MCF 10A (cell line): ENCODE measurements at places on chromosomes 11 and 22.

- DNase-seq = peak; percentile 65
These were observed 104.7 kb downstream of the KIAA1671 start for GRCh38 chr22:25057013-25057881.

DNA sequence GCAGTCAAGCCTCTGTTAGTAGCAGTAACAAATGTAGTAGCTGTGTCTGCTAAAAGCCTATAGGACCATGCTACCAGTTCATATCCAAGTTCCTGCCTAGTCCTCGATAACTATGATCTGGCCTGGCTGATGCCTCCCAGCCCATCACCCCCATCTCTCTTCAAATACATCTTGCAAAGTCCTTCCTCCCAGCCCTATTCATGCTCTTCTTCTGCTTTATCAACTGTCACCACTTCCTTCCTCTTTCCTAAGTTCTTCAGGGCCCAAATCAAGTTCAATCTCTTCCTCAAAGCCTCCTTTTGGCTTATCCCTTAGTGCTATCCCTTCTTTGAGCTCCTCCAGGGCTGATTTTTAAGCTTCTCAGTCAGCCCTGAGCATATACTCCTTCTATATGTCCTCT lies 150.9 kb upstream of the THY1 start:
- DNase-seq = no peak

- no peak for DNase-seq
These were observed 61.8 kb upstream of the ADA2 start for GRCh38 chr22:17281026-17281425.

- DNase-seq = no peak
These were observed 20.3 kb upstream of the APLP2 start for GRCh38 chr11:130049328-130049771.

GRCh38 chr11:68118706-68119448 lies 2.3 kb downstream of the CHKA start:
- DNase-seq = no peak

DNA sequence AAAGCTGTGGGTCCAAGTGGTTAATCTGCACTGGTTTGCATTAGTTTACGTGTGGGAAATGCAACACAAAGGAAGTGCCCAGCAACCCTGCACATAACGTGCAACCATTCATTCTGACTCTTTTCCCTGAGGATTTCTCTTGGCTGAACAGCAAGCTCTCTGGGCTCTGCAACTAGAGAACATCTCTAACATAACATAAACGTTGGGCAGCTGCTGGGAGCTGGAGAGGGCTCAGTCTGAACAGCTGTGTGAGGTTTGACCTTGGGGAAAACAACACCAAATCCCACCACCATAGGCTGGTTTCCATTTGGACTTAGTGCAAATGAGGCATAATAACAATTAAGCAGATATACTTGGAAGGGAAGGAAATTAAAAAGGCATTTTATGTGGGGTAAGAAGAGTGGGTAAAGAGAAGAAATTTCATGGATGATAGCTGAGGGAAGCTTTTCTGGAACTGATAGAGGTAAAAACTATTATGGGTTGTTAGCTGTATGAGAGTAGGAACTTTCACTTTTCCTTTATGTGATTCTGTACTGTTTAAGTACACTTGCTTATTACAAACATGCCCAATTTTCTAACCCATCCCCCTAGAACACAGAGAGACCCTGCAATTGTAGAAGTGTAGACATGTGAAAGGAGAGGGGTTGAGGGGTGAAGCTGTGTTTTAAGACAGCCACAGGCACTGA lies 76.2 kb downstream of the SNX19 start:
- DNase-seq = no peak

DNA sequence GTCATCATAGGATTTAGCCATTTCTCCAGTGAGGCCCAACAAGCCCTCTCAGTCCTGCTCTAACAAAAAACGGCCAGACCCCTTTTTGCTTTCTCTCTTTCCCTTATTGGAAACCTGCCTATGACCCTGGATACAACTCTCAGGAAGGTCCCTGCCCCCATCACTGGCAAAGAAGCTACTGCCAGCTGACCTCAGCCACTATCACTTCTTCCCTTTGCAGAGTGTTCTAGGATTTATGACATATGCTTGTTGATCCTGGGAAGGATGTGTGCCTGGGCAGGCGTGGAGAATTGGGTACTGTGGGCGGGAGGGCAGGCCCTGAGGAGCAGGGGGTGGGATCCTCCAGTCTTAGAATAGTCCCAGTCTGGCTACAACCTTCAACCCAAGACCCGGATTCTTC lies 7.5 kb downstream of the PGAP2 start:
- no peak for DNase-seq

DNA sequence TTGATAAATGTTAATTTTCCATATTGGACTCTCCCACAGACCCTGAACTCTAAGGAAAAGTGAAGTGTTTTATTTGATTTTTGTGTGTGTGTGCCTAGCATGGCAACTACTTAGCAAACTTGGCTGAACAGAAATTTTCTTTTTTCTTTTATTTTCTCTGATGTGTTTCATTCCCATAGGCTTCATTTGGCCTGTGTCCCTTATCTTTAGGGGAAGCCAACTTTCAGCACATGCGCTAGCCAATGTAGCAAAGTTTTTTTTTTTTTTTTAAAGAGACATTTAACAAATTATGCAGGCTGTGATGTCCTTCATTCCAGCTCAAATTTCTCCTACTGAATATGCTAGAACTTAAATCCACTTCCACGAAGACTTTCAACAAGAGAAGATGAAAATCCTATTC lies 14.2 kb downstream of the TCF20 start:
- no peak for DNase-seq

DNA sequence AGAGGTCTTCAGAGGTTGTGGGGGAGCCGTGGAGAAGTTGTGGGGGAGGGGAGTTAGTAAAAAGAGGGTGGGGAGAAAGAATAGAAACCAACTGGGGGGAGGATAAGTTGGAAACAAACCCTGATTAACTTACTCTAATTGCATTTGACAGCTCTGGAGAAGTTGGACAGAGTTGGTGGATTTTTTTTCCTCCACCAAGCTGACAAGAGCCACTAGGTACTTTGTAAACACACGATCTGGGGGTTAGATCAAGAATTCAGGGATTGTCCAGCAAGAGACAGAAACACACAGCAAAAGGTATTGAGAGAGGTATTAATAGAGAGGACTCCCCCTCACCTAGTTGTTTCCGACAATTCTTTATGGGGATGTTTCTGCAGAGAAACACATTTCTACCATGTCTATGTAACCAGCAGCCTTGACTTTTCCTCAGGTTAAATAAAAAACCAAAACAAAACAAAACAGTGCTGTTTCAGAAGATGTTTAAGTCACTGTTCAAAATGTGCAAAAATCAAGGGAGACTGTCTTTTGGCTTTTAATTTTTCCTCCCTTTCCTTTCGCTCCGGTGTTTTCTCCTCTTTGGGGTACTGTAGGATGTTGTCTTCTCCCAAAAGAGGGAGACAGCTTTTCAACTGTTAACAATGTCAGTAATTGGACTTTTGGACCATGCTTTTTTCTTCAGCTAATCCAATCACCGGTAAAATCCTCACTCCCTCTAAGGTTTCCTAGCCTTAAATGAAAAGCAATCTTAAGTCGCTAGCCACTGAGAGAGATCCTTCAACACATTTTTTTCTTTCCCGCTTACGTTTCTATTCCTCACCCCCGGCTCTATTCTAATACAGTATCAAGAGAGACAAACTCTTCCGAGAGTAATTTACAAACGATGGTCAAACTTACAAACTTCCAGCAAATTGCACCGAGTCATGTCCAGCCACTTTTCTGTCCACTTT lies 708 bp downstream of the MAML2 start:
- no peak for DNase-seq

- peak; percentile 92 for DNase-seq
These were observed 136.2 kb downstream of the ELP4 start for GRCh38 chr11:31645747-31646146.

DNA sequence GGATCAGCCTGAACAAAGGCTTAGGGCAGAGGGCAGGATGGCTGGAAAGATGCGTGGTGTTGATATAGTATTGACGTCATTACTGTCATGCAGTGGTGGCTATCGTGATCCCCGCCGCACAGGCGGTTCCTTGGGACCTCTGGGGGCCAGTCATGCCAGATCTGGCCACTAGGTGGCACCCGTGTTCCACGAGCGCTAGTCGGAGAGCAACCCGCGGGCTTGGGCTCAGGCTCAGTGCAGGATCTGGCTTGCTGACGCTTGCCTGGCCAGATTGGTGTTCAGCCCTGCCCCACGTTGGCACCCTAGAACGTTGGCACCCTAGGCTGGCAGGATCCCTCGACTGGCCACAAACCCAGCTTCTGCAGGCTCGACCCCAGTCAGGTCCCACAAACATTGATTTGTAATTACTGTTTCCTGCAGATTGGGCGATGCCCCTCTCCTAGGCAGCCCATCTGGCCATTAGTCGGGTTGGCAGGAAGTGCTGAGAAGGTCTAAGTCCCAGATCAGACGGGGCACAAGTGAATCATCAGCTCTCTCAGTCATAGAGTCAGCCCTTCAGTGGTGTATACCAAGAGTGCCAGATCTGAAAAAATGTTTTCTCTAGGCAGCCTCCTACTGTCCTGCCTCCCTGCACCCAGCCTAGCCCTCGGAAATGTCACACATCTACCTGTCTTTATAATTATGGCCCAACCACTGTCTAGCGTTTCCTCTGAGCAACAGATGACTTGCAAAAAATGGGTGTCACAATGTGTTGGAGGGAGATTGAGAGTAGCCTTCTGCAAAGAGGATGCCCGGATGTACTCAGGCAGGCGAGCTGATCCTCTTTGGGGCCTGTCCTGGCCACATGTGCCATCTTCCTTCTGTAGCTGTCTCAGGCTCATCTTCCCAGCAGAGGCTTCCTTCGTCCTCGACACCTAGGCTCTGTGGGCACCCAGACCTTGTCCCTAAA lies 315.3 kb downstream of the TMEM135 start:
- peak; percentile 79 for DNase-seq

DNA sequence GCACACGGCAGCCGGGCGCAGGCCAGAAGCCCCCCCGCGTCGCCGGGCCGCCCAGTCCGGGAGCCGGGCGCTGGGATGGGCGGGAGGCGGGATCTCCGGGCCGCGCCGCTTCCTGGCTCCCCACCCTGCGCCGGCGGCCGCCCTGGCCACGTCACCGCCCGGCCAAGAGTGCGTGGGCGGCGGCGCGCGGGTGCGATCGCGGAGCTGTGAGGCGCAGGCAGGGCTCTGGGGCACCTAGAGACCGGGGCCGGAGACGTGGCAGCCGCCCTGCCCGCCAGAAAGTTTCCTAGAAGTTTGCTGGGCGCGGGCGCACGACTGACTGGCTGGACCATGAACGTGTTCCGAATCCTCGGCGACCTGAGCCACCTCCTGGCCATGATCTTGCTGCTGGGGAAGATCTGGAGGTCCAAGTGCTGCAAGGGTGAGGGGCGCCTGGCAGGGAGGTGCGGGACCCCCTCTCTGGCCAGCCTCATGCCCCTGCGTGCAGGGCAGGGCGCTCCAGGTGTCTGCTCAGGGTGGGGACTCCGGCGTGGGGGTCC lies at the start of gene KDELR3:
Gene KDELR3 (plus strand): TSS at position 193 of the 539 bp plus-strand sequence. CDS start 138 bp downstream, at position 331.
- DNase-seq = peak; percentile 72

GRCh38 chr11:134554106-134554505 lies 142.1 kb upstream of the B3GAT1 start:
- no peak for DNase-seq

- no peak for DNase-seq
These were observed 116.4 kb downstream of the SLC17A6 start for GRCh38 chr11:22454461-22455090.

- no peak for DNase-seq
These were observed 91.6 kb downstream of the DBX1 start for GRCh38 chr11:20068691-20069090.

DNA sequence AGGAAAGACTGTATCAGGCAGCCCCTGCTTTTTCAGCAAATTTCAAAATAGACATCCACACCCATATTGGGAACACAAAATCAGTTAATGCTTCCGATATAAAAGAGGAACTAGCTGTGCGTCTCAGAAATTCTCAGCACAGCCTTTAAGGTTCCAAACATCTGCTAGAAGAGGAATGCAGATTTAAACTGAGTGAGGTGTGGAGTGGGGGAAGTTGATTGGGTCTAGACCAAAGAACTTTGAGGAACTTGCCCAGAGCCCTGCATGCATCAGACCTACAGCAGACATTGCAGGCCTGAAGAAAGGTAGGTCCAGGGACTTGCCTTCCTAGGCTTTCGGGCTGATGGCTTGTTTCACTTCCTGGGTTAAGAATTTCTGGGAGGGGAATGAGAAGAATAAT lies at the start of gene MS4A4A:
Gene MS4A4A (plus strand): TSS at position 255 of the 400 bp plus-strand sequence. CDS start 10 bp downstream, at position 265.
- no peak for DNase-seq

- no peak for DNase-seq
These were observed 65.5 kb downstream of the RPUSD4 start for GRCh38 chr11:126145954-126146353.

DNA sequence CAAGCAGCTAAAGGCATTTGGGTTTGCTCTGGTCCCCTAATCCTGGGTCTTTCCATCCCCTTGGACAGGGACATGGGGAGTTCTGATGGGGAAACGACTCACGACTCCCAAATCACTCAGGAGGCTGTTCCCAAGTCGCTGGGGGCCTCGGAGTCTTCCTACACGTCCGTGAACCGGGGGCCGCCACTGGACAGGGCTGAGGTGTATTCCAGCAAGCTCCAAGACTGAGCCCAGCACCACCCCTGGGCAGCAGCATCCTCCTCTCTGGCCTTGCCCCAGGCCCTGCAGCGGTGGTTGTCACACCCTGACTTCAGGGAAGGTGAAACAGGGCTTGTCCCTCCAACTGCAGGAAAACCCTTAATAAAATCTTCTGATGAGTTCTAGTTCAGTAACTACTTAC lies 10.7 kb downstream of the UPK3A start:
- no peak for DNase-seq

GRCh38 chr11:1496091-1496760 lies 9.6 kb upstream of the MOB2 start:
- DNase-seq = no peak

GRCh38 chr11:116224889-116225200 lies 547.9 kb downstream of the BUD13 start:
- no peak for DNase-seq

GRCh38 chr11:62854013-62854824 lies 14.8 kb upstream of the WDR74 start:
- no peak for DNase-seq

GRCh38 chr11:134939905-134940304 lies 527.9 kb upstream of the B3GAT1 start:
- DNase-seq = no peak

- DNase-seq = no peak
These were observed 4.8 kb downstream of the CLCF1 start for GRCh38 chr11:67368621-67369020.

DNA sequence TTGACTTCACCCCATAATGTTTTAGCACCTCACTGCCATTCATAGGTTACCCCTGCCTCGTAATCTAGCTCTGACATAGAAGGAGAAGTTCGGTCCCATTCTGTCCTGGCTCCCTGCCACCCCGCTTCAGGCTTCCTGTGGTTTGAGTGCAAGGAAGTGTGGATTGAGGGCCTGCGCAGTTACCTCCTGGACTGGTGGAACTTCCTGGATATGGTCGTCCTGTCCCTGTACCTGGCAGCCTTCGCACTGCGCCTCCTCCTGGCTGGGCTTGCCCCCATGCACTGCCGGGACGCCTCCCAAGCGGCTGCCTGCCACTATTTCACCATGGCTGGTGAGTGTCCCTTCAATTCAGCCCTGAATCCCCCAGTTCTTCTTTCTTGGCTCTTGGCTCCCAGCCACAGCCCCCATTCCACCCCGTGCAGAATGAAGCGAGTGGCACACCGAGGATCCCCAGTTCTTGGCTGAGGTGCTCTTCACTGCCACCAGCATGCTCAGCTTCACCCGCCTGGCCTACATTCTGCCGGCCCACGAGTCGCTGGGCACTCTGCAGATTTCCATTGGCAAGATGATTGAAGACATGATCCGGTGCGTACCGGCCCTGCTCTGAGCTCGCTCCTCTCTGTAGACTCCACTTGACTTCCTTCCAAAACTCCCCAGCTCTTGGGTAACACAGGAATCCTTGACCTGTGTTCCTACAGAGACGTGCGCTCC lies 15.4 kb downstream of the ART5 start:
- no peak for DNase-seq
